ENCODE measurements at places on chromosomes 16 and 17. TPM values are rescaled to one million over a fixed set of nuclear protein-coding genes. Genes with fewer than 3 reads are reported as not detected.

The RASL10B gene
- total RNA-seq, result not detected

The C1QL1 gene
- 17.0 TPM for total RNA-seq

The MT1M gene
- not detected for total RNA-seq

The CES5A gene
- total RNA-seq, result not detected

The UNC13D gene
- total RNA-seq, result 6.1 TPM

The SLC5A2 gene
- total RNA-seq, result 0.24 TPM

The SEZ6L2 gene
- 19.9 TPM for total RNA-seq

The HBA2 gene
- not detected for total RNA-seq

The TNFRSF17 gene
- not detected for total RNA-seq

The OR4D1 gene
- not detected for total RNA-seq

The IGF2BP1 gene
- total RNA-seq, result 83.3 TPM

The HGS gene
- 195 TPM for total RNA-seq

The CA5A gene
- not detected for total RNA-seq

The SLC6A2 gene
- not detected for total RNA-seq

The KRTAP9-2 gene
- not detected for total RNA-seq
